ENCODE measurements at places on chromosomes 4 and X.

GRCh38 chrX:134570899-134571298 lies 87.4 kb downstream of the PLAC1 start:
- DNase-seq = no peak

DNA sequence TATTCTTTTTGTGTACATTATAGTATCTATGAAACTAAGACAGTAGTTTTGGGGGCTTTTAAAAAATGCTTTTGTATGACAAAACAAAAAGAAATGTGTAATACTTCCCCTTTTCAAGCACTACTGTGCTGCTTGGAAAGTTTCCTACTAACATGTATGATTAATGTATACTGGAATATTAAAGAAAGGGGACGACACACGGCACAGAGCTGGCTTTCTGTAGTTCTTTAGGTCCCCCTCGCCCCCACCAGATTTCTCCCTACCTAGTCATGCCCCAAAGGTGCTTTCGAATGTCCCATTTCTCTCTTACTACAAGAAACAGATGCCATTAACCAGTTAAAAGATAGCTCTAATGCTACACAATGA lies 1.6 kb upstream of the AP1S2 start:
- no peak for DNase-seq

DNA sequence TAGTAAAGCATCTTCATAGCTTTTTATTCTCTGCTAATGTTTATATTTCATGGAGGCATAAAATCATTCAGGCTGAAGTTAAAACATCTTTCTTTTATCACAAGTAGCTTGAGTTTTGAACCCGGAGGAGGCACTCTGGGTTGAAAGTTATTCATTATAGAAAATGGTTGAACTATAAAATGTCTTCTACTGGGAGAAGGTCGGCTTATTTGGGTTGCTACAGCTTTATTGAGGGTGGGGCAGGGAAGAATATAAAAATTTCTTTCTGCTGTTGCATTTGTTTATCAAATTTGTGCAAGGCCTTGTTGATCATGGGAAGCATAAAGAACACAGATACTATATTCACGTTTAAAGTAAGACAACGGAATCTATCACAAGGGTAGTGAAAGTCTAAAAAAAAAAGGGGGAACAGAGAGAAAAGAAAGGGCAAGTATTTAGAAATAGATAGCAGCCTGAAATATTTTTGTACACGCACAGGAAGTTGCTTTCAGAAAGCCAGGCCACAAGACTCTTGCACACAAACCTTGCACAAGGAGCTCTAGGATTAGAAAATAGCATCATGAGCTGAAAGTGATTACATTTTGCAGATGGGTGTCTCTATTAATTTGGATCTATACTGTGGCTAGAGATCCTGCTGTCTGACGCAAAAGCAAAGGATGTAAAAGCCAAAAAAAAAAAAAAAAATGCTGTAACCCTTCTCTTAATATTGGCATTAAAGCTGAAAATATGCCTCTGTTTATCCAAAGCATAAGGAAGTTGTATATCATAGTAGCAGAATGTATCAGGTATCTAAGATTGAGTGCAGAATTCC lies 37.2 kb upstream of the FAM9C start:
- DNase-seq = no peak

GRCh38 chr4:31114816-31115215 lies 394.6 kb downstream of the PCDH7 start:
- no peak for DNase-seq

DNA sequence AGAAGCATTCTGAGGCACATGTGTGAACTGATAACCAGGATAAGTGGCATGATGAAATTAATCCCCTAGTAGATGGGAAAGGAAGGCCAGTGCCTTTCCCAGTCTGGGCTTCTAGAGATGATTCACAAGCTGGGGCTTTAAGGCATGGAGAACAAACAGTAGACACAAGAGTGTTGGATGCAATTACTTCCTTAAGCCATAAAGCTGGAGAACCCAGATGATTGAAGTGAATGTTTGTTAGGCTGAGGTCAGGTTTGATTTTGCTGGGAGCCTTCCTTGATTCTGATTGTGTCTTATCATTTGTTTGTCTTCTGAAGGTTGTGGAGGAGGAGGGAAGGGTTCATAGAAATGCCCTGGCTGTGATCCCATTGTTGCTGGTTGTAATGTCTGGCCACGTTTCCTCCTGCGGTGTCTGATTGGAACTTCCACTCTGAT lies 125.2 kb downstream of the NHS start:
- no peak for DNase-seq

GRCh38 chr4:138540056-138540800 lies 298.1 kb upstream of the SLC7A11 start:
- DNase-seq = no peak

All from Right ventricle myocardium inferior (tissue), 1 donor.